ENCODE measurements at places on chromosomes 12 and 14.
A peak's percentile ranks its signal among the peaks of the same experiment; 100 is the strongest.

DNA sequence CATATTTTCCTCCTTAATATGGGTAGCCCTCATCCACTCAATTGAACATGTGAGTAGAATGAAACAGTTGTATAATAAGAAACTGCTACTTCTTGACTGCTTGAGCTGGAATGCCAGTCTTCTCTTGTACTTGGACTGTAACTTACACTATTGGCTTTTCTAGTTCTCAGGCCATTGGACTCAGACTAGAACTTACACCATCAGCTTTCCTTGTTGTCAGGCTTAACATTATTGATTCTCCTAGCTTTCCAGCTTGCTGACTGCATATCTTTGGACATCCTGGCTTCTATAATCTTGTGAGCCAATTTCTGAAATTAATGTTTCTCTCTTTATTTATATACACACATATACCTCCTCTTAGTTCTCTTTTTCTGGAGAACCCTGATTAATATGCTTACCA lies 24.8 kb downstream of the CCDC91 start:
- DNase-seq, result no peak

- no peak for DNase-seq
Measured at GRCh38 chr12:81819991-81820633, 61.0 kb upstream of the PPFIA2 start.

GRCh38 chr14:38224338-38224737 lies 16.6 kb downstream of the SSTR1 start:
- DNase-seq, result no peak

DNA sequence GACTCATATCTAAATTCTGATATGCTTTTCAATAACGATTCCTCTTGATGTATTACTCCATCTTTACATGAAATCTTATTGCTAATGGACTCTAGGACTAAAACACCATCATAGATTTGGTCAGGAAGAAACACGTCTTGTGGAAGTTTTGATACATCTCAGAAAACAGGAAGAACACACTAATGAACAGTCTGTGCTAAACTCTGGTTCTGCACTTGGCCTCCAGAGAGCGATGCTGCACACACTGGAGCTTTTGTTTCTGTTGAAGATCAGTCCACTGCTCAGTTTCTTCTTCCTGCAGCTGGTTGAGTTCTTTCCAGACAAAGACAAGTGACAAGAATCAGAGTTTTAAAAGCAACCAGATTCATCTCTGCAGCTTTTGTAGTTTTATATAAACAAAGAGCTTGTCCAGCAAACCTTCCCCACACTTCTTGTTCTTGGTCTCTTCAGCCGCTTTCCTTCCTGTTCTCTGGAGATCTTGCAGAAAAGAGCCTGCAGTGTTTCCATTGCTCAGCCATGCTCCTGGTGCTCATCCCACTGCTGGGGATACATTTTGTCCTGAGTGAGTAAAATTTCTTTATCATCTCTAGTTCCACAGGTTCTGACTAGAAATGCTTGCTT lies 229.1 kb upstream of the OR4E1 start:
- DNase-seq, result no peak

- peak; percentile 79 for DNase-seq
Measured at GRCh38 chr14:73764406-73765280, 50.5 kb upstream of the PNMA1 start.

DNA sequence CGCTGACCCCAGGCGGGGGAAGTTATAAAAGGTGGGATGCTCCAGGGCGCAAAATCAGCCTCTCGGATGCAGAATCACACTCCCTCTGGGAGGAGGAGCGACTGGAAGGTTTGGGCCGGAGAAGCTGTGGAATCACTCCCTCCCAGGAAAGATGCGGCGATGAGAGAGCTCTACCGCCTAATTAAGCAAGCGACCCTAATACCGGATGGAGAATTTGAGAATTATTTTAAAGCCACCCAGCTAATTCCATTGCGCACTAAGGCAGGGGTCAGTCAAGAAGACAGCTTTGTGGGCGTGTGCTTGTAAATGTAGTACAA lies 1.9 kb downstream of the COL2A1 start:
- no peak for DNase-seq

- DNase-seq, result no peak
Measured at GRCh38 chr14:38496092-38496491, 240.2 kb upstream of the CLEC14A start.

- DNase-seq, result peak; percentile 22
Measured at GRCh38 chr12:3803865-3804472, 51.1 kb upstream of the CRACR2A start.

DNA sequence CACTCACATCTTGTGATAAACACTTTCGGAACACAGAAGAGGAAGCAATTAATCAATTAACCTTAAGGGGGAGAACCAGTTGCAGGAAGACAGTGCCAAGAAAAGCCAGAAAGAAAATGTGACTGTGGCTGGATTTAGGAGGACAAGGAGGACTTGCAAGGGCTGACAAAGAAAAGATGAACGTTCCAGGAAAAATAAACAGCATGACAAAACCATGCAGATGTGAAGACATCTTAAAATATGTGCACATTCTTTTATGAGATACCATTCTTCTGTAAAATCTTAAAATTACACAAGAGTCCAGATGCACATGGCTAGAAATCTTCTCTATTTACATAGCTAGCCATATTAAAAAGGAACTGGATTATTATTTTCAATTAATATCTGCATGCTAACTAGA lies 33.4 kb downstream of the KITLG start:
- peak; percentile 24 for DNase-seq

GRCh38 chr12:32379213-32379612 lies 20.1 kb upstream of the FGD4 start:
- DNase-seq, result no peak

- DNase-seq, result peak; percentile 49
Measured at GRCh38 chr12:5013266-5013730, 30.4 kb upstream of the KCNA5 start.

GRCh38 chr12:85138833-85139232 lies 102.7 kb downstream of the LRRIQ1 start:
- no peak for DNase-seq

DNA sequence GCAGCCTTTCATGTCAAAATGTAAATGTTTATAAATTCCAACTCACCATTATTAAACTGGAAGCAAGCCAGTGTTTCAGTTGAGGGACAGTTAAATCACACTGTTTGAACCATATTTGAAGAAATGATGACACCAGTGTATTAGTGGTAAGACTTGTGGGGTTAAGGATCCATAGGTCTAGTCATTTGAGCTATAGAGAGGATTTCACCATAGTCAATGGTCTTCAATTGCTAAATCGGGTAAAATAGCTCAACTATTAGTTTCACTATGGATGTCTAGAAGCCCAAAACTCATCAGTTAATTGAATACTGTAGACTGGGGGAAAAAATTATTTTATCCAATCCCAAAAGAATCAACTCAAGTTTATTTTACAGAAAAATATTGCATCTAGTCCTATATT lies 659.1 kb downstream of the NRXN3 start:
- no peak for DNase-seq

DNA sequence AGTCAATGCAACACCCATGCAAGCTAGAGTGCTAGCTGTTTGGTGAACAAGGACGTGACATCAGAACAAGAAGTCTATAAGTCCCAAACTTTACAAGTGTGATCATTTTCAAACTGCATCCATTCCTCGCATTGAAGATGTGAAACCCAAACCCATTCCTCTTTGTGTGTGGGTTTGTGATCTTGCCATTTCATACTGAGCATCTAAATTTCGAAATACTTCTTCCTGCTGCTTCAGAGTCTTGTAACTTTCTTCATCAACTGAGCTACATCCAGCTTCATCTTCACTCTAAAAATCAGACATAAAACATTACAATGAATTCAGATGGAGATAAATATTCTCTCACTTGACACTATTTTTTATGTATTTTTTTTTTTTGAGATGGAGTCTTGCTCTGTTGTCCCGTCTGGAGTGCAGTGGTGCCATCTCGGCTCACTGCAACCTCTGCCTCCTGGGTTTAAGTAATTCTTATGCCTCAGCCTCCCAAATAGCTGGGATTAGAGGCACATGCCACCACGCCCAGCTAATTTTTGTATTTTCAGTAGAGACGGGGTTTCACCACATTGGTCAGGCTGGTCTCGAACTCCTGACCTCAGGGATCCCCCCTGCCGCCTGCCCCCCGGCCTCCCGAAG lies 4.8 kb upstream of the ZCCHC8 start:
- DNase-seq, result no peak

DNA sequence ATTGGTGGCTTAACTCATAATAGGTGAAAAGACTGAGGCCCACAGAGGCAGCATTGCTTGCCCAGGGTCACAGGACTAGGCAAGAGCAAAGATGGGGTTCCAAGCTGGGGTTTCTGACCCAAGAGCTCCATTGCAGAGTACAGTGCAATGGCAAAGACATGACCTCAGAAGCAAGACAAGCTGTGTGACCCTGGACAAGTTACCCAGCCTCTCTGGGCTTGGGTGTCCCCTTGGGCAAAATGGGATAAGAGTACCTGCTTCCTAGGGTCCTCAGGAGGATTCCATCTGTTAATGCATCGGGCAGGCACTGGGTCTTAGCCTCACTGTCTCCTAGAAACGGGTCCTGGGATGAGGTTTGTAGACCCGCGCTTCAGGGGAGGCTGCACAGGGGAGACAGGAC lies 111.6 kb upstream of the NCOR2 start:
- DNase-seq, result no peak

- no peak for DNase-seq
Measured at GRCh38 chr12:118206107-118206412, 70.1 kb downstream of the PEBP1 start.
